ENCODE measurements at places on chromosomes 13 and 19. TPM values are rescaled to one million over a fixed set of nuclear protein-coding genes. Genes with fewer than 3 reads are reported as not detected.

Gene SPRY2
- 55.9 TPM for total RNA-seq

Gene SYT5
- not detected for total RNA-seq

Gene CALR
- total RNA-seq: 877 TPM

Gene SELENOW
- total RNA-seq: 232 TPM

Gene OVOL3
- total RNA-seq: not detected

Gene PPAN
- 52.1 TPM for total RNA-seq

Gene COX6B2
- not detected for total RNA-seq

Gene C19orf25
- 21.6 TPM for total RNA-seq

Gene ZNF835
- total RNA-seq: 2.2 TPM

Gene ZNF264
- 33.4 TPM for total RNA-seq

Gene KCNC3
- total RNA-seq: 1.6 TPM
